ENCODE measurements at places on chromosomes 12 and 14. TPM values are rescaled to one million over a fixed set of nuclear protein-coding genes. Genes with fewer than 3 reads are reported as not detected.

Gene ESRRB
- 0.35 TPM for polyA plus RNA-seq

Gene GLIPR1L1
- 0.34 TPM for polyA plus RNA-seq

Gene KRT2
- not detected for polyA plus RNA-seq

Gene DPPA3
- polyA plus RNA-seq = not detected

Gene MPHOSPH9
- 41.3 TPM for polyA plus RNA-seq

Gene RDH16
- polyA plus RNA-seq = 0.54 TPM

Gene KRT75
- polyA plus RNA-seq = not detected

Data from right lung (tissue), 10 donors.